IMR-90 (cell line): ENCODE measurements at places on chromosomes 3 and 15. TPM values are rescaled to one million over a fixed set of nuclear protein-coding genes. Genes with fewer than 3 reads are reported as not detected.

GRCh38 chr3:11385326-11385725, 113.1 kb downstream of the ATG7 start:
- peak; percentile 24 for DNase-seq

DNA sequence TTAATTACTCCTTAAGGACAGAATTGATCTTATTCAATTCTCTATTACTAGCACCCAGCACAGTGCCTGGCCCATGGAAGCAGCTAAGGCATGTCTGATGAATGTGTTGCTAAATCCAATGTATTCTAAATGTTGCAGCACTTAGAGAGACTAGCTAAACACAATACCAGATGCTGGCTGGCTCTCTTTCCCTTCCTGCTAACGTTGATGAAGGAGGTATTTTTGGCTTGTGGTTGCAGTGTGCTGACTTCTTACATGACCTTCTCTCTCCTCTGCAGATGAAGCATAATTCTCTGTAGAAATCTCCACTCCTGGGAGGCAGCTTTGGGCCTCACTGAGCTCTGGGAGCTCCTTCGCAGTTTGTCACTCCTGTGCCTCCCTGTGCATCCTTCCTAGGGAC, 183.6 kb downstream of the PEX5L start:
- peak; percentile 92 for DNase-seq

DNA sequence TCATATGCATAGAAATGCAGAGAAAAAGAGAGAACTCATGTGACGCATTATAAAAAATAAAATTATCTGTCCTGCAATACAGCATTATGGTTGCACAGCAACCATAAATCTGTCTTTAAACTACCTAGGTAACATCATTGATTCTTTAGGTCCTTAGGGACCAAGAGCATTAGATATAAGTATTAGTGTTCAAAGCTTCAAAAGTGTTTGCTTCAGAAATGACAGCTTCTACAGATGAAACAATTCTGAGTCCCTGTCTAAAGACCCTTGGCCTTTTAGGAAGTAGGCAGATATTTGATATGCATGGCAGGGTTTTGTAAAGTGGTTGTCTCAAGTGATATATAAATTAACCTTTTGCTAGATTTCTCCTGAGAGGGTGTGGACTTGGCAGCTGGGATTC, 454.2 kb downstream of the GBE1 start:
- DNase-seq = no peak

GRCh38 chr3:74067296-74067695, 442.6 kb upstream of the PDZRN3 start:
- peak; percentile 32 for DNase-seq

DNA sequence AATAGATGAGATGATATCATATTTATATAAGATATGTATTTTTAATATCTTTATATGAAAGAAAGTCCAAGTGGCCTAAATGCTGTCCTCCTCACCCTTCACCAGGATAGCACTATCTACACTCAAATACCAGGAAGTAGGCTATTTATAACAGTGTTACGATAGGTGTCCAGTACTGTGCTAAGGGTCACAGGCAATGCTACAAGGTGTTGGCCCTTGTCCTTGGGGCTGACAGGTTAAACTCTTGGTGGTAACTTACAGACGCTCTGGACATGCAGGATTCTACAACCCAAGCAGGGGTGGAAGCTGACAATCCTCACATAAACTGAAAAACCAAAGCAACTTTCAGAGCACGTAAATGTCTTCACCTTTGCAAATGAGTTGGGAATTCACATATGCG, 22.3 kb downstream of the NCEH1 start:
- DNase-seq = no peak

- DNase-seq = peak; percentile 20
Measured at GRCh38 chr15:47720555-47720954, 3.2 kb downstream of the SEMA6D start.

- DNase-seq = peak; percentile 37
Measured at GRCh38 chr15:25900901-25901300, 37.8 kb upstream of the ATP10A start.

Gene CHAC1
- total RNA-seq = 41.9 and 51.3 TPM in 2 replicates

- DNase-seq = no peak
Measured at GRCh38 chr3:186722457-186722856, 5.3 kb downstream of the KNG1 start.
